ENCODE measurements at places on chromosomes 1 and 21.

DNA sequence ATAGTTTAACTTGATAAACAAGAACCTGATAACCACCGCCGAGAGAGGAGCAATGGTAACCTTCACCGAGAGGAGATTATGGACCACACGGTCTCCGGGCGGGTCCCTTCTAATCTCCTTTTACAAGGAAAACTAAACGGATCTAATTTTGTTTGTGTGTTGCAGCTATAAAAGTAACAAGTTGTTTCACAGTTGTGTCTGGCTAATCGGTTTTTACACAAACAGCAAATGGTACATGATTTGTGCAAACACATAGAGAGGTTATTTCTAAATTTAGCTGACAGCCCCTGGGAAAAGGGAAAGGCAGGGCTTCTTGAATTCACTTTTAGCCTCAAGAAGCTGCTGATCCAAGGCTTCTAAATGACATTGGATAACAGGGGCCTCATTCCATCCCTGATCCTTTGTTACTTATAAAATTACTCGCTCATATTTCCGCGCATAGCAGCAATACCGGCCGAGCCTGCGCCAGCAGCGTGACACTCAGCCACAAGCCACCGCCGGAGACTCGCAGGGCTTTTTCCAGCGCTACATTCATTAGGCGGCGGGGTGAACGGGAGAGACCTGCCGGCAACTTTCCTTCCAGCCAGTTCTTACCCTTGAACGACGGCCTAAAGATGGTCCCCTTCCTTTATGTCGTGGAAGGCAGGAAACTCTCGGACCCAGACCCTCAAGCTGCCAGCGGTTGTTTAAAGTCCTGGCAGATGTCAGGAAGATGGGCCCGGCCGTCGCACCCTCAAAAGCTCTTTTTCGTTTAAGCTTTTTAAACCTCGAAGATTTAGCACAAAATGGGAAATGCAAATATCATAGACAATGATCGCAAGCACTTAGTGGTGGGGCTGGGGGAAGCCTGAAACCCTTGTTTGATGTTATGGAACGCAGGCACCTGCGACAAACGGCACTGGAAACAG is 4.4 kb downstream of the FOXD3 start:
- DNase-seq: no peak

GRCh38 chr1:40637470-40638007 is 27.9 kb downstream of the RIMS3 start:
- no peak for DNase-seq

- no peak for DNase-seq
Measured at GRCh38 chr21:37804001-37804400, 112.3 kb downstream of the KCNJ6 start.

- DNase-seq: no peak
Measured at GRCh38 chr1:33410091-33410701, 20.7 kb downstream of the PHC2 start.

DNA sequence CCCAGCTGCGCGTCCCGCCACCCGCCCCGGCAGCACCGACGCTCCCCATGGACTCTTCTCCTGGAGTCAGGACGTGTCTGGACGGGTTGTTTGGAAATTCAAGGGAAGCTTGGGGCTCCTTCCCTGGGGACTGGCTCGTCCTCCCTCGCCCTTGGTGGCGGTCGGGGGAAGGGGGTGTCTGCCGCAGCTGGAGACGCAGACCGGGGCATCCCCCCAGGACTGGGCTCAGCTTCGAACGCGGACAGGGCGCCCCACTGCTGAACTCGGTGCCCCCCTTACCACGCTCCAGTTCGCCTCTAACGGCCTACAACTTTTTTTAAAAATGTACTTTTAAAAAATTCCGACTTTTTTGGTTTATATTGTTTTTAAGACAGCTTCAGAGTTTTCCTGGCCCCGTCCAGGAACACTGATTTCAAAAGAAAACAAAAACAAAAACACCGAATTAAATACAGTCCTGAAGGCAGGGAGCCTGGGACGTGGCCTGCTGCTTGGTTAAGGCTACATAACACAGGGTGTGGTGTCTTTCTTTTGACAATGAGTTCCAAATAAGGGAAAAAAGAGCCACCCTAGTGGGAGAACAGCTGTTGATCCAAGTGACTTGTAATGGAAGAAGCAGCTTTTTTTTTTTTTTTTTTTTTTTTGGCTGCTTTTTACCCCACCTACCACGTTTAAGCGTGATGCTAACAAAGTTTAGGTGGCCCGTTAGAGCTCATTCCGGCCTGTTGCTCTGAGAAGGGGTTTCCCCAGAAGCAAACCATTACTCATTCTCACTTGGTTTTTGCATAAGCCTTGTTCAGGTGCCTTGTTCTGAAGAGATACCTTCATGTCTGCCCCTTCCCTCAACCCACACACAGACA is 862 bp upstream of the DIPK1A start:
- DNase-seq: peak; percentile 50

DNA sequence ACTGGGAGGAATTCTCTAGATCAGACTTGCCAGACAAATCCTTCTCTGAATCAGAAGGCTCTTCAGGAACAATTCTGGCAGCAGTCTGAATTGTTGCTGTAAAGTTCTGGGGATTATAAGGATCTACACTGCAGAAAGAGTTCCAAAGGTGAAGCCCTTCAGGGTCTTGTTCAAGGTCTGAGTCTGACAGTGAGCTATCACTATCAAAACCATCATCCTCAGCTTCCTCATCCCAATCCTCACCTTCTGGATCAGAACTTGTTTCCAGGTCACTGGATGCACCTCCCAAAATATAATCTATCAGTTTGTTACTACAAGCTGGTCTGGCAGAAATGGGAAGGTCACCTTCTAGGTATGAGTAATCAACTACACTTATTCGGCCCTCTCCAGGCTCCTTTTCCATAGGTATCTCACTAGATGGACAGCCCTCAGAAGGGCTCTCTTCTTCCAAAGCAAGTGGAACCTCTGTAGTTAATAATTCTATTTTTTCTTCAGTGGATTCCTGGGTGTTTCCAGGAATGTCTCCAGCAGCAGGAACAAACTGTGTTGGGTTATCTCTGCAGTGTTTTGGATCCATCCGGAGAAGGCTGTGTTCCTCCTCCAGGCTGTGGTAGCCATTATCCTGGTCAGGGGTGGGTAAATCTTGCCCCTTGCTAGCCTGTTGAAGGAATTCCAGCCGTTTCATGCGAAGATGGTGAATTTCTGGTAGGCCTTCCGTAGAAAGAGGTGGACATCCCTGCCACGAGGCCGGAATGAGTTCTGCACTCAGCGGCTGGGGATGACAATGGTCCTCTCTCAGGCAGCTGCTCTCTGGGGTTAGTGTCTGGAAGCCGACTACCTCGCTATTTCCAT is 1.6 kb downstream of the PPP1R15B start:
- DNase-seq: no peak

DNA sequence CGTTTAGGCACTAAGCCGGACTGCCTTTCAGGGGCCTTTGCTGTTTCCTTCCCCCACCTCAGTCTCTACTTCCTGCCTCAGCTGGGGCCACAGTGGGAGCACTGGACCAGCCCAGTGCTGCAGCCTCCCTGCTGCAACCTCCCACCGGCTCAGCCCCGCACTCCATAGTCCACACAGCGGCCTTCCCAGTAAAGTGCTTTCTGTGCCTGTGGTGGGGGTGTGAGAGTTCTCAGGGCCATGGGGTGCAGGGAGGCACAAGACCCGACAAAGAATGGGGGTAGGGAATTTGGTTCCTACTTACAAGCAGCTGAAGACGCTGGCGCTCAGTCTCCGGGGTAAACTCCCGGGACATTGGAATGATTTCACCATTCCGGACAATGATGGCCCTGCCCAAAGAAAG is 3.5 kb downstream of the PPM1J start:
- peak; percentile 9 for DNase-seq

- DNase-seq: no peak
Measured at GRCh38 chr1:11908095-11908675, 18.0 kb downstream of the KIAA2013 start.

DNA sequence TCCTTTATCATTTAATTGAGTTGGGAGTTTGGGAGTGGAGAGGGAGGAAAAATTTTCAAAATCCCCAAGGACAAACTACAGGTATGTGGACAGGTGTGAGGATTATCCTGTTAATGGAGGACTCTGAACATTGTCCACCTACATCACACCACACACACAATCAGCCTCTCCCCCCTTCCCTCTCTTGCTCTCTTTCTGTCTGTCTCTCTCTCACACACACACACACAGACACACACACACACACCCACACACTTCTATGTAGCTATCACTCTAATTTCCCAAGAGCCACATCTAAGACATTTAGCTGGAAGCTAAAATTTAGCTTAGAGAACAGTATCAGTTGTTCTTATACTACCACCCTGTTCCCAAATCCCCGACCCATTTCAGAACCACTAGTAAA is 1.5 kb downstream of the S100A8 start:
- no peak for DNase-seq

DNA sequence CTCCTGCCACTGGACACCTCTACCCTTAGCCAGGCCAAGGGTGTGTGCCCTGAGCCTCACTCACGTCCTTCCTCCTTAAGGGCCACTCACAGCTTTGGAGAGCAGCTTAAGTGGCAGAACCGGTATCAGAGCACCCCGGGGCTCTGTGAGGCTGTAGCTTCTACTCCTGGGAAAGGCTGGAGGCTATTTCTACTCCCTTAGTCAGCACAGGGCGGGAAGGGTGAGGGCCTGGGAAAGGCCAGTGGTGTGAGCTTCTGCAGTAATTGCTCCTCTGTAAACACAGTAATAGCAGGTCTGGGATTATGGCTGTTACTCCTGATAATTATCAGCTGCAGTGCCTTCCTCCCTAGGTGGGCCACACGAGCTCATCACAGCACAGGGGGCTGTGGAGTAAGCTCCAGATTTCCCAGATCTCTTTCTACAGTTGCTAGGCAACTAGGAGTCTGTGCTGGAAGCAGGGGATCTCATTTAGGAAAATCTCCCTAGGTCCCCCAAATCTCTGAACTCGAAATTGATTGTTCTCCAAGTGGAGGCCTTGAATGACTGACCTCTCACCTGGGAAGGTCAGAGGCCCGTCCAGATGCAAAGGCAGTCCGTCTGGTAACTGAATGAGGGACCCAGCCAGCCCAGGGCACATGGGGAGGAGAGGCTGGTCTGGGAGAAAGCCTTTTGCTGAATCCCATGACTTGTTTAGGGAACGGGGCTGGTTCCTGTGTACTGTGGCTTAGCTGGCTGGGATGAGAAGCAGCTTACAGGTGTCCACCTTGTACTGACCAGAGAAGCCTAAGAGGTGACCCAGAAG is 29.3 kb downstream of the IER5 start:
- DNase-seq: no peak

- no peak for DNase-seq
Measured at GRCh38 chr1:228303596-228303995, 95.8 kb downstream of the OBSCN start.

GRCh38 chr1:205287767-205288559 is 33.6 kb downstream of the NUAK2 start:
- DNase-seq: peak; percentile 79

GRCh38 chr1:174297351-174297750 is 138.0 kb downstream of the RABGAP1L start:
- no peak for DNase-seq

DNA sequence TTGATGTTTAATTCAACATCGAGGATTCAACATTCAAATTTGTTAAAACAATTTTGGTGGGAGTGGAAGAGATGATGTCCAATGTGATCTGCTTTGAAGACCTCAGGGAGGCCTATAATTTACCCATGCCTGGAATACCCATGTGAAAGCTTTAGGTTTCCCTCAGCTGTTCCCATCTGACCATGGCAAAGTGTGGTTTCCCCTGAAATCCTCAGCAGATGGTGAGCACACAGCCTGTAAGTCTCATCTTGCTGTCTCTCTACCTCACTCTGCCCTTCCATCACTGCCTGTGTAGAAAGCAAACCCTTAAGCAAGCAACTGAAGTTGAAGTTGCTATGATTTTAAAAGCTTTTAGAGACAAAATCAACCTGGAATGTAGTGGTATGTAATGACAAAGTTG is 80.1 kb upstream of the ATF3 start:
- DNase-seq: no peak

GRCh38 chr1:44572572-44572879 is 101.8 kb downstream of the TMEM53 start:
- no peak for DNase-seq

DNA sequence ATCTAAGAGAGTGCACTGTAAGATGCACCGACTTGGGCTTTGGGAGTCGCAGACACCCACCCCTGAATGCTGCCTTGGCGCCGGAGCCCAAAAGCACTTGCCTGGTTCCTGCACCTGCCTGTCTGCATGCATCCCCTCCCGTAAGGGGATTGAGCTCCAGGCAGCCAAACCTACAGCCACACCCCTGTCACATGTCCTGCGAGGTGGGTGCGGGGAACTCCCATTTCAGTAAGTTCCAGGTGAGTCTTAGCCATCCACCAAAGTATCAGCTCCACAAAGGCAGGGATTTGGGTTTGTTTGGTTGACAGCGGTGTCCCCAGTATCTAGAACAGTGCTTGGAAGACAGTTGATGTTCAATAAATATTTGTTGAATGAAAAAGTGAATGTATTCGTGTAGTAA is 31.5 kb upstream of the MAP10 start:
- DNase-seq: no peak

DNA sequence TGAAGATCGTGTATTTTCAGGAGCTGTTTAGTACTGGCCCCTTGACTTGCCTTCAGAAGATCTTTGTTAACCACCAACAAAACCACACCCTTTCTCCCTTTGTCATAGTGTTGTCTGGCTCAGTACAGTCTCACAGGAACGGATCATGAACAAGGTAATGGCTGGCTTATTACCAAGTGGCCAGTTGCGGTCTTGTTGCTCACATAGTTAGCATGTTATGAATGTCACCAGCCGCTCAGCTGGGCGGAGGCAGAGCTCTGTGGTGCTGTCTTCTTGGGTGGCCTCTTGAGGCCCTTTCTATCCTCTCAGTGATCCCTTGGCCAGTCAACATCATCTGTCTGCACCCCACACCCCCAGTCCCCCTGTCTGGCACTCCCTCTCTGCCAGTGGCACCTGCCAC is 21.4 kb downstream of the CNIH3 start:
- no peak for DNase-seq

DNA sequence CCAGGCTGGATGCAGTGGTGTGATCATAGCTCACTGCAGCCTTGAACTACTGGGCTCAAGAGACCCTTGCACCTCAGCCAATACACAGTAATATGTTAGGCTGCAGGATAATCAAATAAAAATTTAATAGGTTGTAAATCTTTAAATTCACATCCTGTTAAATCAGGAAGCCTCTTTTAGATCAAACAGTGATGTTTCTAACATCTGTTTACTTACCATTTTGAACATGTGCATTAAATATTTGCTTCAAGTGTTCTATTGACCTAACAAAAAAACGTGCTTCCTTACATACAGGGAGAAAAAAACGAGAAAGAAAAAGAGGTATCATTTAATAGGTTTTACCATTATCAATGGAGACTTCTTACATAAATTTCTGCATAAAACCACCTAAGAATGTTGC is 70.6 kb downstream of the IARS2 start:
- DNase-seq: no peak

GRCh38 chr1:180270530-180271271 is 40.6 kb downstream of the LHX4 start:
- DNase-seq: no peak

- DNase-seq: no peak
Measured at GRCh38 chr1:54273092-54273794, 73.3 kb downstream of the MRPL37 start.

- DNase-seq: no peak
Measured at GRCh38 chr1:207646944-207647579, 2.1 kb downstream of the CR1L start.

- DNase-seq: no peak
Measured at GRCh38 chr1:32388641-32389040, 5.6 kb downstream of the BSDC1 start.

Measured in CD4-positive, alpha-beta T cell (primary cell).